ENCODE measurements at places on chromosomes 5 and 9.

GRCh38 chr5:11903614-11904264 lies 507 bp downstream of the CTNND2 start:
- peak; percentile 64 for DNase-seq

- no peak for DNase-seq
Observed at GRCh38 chr9:76557674-76558225, 98.8 kb downstream of the GCNT1 start.

GRCh38 chr5:31477516-31477915 lies 54.4 kb downstream of the DROSHA start:
- no peak for DNase-seq

GRCh38 chr9:76883341-76883855 lies 22.5 kb downstream of the PRUNE2 start:
- no peak for DNase-seq

DNA sequence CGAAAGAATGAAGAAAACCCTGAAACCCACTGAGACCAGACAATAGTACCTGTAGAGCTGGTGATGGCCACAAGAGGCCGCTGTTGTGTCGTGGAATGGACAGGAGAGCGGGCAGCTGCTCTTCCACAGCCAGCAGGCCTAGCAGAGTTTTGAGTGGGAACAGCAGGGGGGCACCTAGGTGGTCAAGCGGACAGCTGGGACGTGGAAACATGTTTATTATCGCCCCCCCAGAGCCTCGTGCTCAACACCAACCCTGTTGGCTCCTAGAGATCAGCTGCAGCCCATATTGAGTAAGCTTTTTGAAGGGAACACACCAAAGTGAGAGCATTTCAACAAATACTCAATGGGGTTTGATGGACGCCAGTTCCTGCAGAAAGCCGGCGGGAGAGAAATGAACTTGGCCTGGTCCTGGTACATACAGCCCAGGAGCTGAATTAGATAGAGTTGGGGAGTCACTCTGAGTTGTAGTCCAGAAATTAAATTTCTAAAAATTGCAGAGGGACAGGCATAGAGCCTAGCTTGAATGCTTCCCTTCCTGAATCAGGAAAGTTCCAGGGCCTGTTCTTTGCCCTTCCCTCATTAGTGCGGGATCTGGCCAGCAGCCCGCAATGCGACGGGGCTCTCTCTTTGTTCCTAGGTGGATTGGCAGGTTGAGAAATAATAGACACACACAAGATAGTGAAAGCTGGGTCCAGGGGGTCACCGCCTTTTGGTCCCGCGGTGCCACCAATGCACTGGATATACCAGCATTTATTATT lies 33.8 kb downstream of the MFAP3 start:
- DNase-seq: peak; percentile 87

GRCh38 chr5:112823656-112824055 lies 37.4 kb upstream of the SRP19 start:
- no peak for DNase-seq

GRCh38 chr5:146208916-146209522 lies 5.6 kb downstream of the RBM27 start:
- no peak for DNase-seq

DNA sequence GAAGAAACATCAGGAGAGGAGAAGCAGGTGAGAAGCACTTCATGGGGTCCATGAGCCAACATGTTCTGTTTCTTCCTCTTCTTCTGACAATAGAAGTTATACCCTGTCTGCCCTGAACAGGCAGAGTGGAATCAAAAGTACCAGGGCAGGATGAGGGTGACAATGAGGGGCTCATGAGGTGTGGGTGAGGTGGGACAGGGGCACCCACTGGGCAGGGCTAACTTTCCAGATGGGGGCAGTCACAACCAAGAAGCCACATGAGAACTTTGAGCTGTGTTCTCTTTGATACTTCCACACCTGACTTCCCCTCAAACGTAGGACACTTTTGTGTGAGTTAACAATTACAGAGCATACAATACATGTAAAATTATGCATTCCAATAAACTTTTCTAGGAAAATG lies 92.7 kb downstream of the LHFPL2 start:
- DNase-seq: no peak

DNA sequence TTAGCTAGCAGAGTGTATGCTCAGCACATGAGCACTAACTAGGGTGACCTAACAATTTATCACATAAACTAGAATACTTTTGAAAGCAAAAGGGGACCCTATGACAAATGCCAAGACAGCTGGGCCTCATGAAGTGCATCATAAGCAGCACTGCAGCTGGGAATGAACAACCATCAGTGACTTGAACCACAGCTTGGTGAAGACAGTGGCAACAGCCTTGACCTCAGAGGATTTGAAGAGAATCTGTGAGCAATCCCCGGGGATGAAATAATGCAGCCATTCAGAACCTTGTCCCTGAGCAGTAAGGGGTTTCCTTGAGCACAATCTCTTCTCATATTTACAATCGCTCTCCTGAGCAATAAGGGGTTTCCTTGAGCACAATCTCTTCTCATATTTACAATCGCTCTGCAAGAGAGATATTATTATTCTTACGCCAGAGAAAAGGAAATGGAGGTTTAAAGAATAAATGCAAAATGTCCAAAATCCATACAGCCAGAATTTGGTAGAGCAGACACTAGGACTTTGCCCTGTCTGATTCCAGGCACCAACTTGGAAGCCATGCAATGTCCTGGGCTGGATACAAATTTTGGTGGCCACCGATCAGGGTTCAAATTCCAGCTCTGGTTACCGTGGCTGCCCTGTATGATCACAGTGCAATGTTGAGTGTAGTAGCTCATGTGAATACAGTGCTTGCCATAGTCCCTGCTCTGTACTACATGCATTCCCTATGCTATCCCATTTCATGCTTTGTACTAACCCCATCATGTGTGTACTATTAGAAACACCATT lies 846 bp upstream of the NSG2 start:
- no peak for DNase-seq

Measured in neural crest cell (in vitro differentiated cells).